ENCODE measurements at places on chromosomes 11 and 22. TPM values are rescaled to one million over a fixed set of nuclear protein-coding genes. Genes with fewer than 3 reads are reported as not detected.

The SULT4A1 gene
- not detected for total RNA-seq

- H3K36me3 ChIP-seq: no peaks in the 10 kb centered on the region
- H3K4me3 ChIP-seq: no peak overlapping the region
- no peak for DNase-seq
- H3K27ac ChIP-seq: no peak overlapping the region
Observed at GRCh38 chr11:17458268-17458667, 18.4 kb downstream of the ABCC8 start.

The RGL4 gene
- not detected for total RNA-seq

- no peaks in the 10 kb centered on the region for H3K36me3 ChIP-seq
- H3K4me3 ChIP-seq: no peak overlapping the region
- no peaks in the 10 kb centered on the region for H3K4me1 ChIP-seq
- no peak overlapping the region for H3K27ac ChIP-seq
- no peaks in the 10 kb centered on the region for H3K27me3 ChIP-seq
- DNase-seq: no peak
Observed at GRCh38 chr11:24635588-24636290, 138.9 kb downstream of the LUZP2 start.

The MS4A6E gene
- total RNA-seq: not detected

The CRYBB1 gene
- total RNA-seq: not detected

GRCh38 chr11:114063149-114063828, 3.8 kb downstream of the ZBTB16 start:
- peaks cover 51% of the 10 kb centered on the region for H3K36me3 ChIP-seq
- H3K27me3 ChIP-seq: no peaks in the 10 kb centered on the region
- peaks cover 65% of the 10 kb centered on the region for H3K4me1 ChIP-seq

DNA sequence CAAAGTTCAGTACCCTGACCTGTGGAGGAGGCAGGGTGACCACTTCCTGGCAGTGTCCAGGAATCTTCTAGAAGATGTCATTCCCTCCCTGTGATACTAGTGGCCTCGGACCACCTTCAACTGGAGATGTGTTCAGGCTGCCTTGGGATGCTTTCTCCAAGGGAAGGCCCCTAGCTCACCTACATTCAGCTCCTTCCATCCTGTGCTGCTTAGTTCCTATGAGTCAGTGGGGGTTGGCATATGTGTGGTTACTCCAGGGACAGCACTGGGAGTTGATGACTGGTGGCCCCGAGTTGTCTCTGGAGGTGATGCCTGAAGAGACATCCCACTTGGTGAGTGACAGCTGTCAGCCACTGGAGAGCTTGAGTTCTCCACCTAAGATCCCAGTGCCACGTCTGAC, 81.8 kb upstream of the OR9Q1 start:
- no peaks in the 10 kb centered on the region for H3K4me1 ChIP-seq
- no peaks in the 10 kb centered on the region for H3K27me3 ChIP-seq
- H3K36me3 ChIP-seq: no peaks in the 10 kb centered on the region

The YPEL1 gene
- 3.0 TPM for total RNA-seq

GRCh38 chr11:36278531-36279282, 10.5 kb downstream of the COMMD9 start:
- peaks cover 49% of the 10 kb centered on the region for H3K36me3 ChIP-seq
- no peak for DNase-seq
- no peak overlapping the region for H3K27ac ChIP-seq
- H3K27me3 ChIP-seq: no peaks in the 10 kb centered on the region

DNA sequence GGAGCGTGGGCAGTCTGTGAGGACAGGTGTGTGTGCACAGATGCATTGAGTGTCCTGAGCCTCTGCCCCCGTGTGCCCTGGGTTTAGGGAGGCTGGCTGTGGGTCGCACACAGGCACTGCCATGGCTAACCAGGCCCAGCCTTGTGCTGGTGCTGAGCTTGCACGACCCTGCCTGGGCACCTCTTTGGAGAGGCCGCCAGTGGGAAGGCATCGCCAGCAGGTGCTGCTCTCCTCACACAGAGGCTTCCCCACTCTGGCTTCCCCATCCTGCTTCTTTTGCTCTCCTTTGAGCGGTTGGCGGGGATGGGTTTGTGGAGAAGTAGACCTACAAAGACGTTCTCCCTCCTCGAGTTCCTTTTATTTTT, 4.1 kb downstream of the WNT7B start:
- DNase-seq: no peak
- H3K27me3 ChIP-seq: peaks cover 99% of the 10 kb centered on the region
- no peak overlapping the region for H3K4me3 ChIP-seq
- no peaks in the 10 kb centered on the region for H3K36me3 ChIP-seq

The TMEM191B gene
- total RNA-seq: not detected

The YAP1 gene
- total RNA-seq: 234 TPM

The ARHGAP20 gene
- 1.6 TPM for total RNA-seq

The CRYBA4 gene
- total RNA-seq: not detected

The KLHL35 gene
- 0.97 TPM for total RNA-seq

- no peak overlapping the region for H3K4me3 ChIP-seq
- H3K27ac ChIP-seq: no peak overlapping the region
- no peaks in the 10 kb centered on the region for H3K4me1 ChIP-seq
- no peaks in the 10 kb centered on the region for H3K36me3 ChIP-seq
Observed at GRCh38 chr11:22065472-22065871, 127.4 kb upstream of the ANO5 start.

GRCh38 chr22:21009638-21010425, 5.1 kb upstream of the P2RX6 start:
- no peaks in the 10 kb centered on the region for H3K36me3 ChIP-seq
- no peak for DNase-seq
- no peak overlapping the region for H3K4me3 ChIP-seq

The TRIM29 gene
- total RNA-seq: 1,457 TPM

The A4GALT gene
- 6.7 TPM for total RNA-seq

The TMEM121B gene
- total RNA-seq: 1.9 TPM

GRCh38 chr11:131025020-131025419, 108.7 kb upstream of the SNX19 start:
- no peak overlapping the region for H3K27ac ChIP-seq
- no peak overlapping the region for H3K4me3 ChIP-seq
- H3K36me3 ChIP-seq: no peaks in the 10 kb centered on the region
- no peaks in the 10 kb centered on the region for H3K4me1 ChIP-seq
- DNase-seq: no peak

- no peaks in the 10 kb centered on the region for H3K27me3 ChIP-seq
- no peak overlapping the region for H3K4me3 ChIP-seq
- no peaks in the 10 kb centered on the region for H3K4me1 ChIP-seq
- H3K36me3 ChIP-seq: no peaks in the 10 kb centered on the region
- no peak for DNase-seq
- H3K27ac ChIP-seq: no peak overlapping the region
Observed at GRCh38 chr11:23727387-23727786, 769.5 kb upstream of the LUZP2 start.

The ACR gene
- not detected for total RNA-seq

GRCh38 chr11:126608658-126609057, 253.2 kb downstream of the ST3GAL4 start:
- H3K36me3 ChIP-seq: no peaks in the 10 kb centered on the region
- H3K4me1 ChIP-seq: peaks cover 7% of the 10 kb centered on the region
- peak; percentile 9 for DNase-seq
- H3K27me3 ChIP-seq: peaks cover 22% of the 10 kb centered on the region
- H3K27ac ChIP-seq: no peak overlapping the region
- no peak overlapping the region for H3K4me3 ChIP-seq

DNA sequence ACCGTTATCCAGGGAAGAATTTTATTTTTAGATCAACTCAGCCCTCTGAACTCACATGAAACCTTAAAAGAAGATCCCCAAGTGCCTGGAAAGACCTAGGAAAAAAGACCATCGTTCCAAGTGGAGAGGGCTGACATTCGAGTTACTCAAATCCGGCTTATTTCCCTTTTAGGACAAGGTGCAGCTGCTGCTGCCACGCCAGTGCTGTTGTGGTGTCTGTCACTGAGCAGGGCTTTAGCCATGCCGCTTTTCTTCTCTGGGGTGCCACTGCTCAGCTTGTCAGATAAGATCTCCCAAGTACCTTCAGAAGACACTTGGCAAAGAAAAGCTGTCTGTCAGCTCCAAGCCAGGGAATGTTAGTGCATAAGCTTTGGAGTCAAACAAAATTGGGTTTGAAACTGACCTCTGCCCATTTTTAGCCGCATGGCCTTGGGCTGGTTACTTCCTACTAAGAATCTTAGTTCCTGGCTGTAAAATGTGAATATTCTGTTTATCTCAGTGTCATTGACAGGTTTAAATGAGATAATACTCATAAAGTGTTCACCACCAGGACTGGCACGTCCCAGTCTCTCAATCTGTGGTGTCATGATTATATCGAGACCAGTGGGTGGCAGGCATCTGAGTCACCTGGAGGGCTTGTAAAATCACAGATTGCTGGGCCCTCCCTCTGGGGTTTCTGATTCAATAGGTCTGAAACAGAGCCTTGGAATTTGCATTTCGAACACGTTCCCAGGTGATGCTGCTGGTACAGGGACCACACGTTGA, 117.5 kb downstream of the PKNOX2 start:
- H3K36me3 ChIP-seq: no peaks in the 10 kb centered on the region
- H3K27ac ChIP-seq: no peak overlapping the region
- no peak for DNase-seq
- no peak overlapping the region for H3K4me3 ChIP-seq
- no peaks in the 10 kb centered on the region for H3K4me1 ChIP-seq

The ADAMTS8 gene
- 0.72 TPM for total RNA-seq

DNA sequence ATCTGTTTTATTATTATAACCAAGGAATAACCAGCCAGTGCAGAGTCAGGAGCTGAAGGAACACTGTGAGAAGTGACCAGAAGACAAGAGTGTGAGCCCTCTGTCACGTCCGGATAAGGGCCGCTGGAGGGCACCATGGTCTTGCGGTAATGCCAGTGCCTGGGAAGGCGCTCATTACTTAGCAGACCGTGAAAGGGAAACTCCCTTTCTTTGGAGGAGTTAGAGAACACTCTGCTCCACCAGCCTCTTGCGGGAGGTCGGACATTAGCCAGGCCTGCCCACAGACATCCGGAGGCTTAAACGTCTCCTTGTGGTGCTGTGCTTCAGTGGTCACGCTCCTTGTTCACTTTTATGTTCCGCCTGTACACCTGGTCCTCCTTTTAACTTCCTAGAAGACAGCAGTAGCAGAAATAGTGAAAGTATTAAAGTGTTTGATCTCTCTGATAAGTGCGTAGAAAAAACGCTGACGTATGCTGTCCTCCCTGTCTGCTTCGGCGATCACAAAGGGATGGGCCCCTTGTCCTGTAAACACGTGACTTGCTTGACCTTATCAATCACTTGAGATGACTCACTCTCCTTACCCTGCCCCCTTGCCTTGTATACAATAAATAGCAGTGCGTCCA, 120.6 kb upstream of the LMO1 start:
- H3K4me1 ChIP-seq: peaks cover 6% of the 10 kb centered on the region
- H3K27ac ChIP-seq: no peak overlapping the region
- DNase-seq: no peak
- H3K27me3 ChIP-seq: no peaks in the 10 kb centered on the region
- no peaks in the 10 kb centered on the region for H3K36me3 ChIP-seq

- DNase-seq: no peak
- H3K27ac ChIP-seq: no peak overlapping the region
- H3K27me3 ChIP-seq: no peaks in the 10 kb centered on the region
- H3K4me3 ChIP-seq: no peak overlapping the region
- no peaks in the 10 kb centered on the region for H3K36me3 ChIP-seq
Observed at GRCh38 chr22:37739611-37740049, 42.8 kb downstream of the TRIOBP start.

GRCh38 chr11:9901943-9902342, 238.1 kb downstream of the SWAP70 start:
- no peaks in the 10 kb centered on the region for H3K27me3 ChIP-seq
- H3K36me3 ChIP-seq: no peaks in the 10 kb centered on the region
- H3K4me3 ChIP-seq: no peak overlapping the region
- peaks cover 14% of the 10 kb centered on the region for H3K4me1 ChIP-seq
- H3K27ac ChIP-seq: no peak overlapping the region

The ASCL2 gene
- 17.9 TPM for total RNA-seq
